ENCODE measurements at places on chromosomes 5 and 9.
A peak's percentile ranks its signal among the peaks of the same experiment; 100 is the strongest.

DNA sequence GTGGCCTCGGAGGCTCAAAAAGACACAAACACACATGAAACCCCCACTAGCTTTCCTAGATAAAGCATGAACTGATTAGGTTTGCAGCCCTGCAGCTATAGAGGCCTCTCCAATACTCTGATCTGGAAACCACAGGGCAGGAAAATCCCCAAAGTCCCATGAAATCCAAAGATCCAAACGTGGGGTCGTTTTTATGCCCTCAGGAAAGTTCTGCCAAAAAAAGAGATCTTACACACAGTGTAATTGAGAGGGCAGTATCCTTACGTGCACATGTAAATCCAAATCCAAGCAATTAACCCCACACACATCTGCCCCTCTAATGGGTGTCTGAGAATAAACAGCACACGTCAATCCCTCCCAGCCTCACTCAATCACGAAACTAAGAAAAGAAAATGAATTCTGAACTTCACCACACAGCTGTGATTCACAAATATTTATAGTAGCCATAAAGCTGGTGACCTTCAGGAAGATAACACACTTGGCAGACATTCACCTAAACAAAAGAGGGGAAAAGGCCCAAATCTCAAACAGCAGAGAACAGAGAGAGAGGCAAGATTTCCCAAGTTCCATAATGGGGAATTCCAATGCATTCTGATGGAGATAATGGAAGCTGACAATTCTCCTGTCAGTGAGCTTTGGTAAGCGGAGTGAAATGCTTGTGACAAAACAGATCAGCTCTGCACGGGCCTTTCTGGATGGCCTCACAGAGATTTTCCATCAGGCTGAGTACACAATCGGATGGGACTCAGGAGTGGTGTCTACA lies 114.2 kb downstream of the SEMA5A start:
- DNase-seq: no peak

DNA sequence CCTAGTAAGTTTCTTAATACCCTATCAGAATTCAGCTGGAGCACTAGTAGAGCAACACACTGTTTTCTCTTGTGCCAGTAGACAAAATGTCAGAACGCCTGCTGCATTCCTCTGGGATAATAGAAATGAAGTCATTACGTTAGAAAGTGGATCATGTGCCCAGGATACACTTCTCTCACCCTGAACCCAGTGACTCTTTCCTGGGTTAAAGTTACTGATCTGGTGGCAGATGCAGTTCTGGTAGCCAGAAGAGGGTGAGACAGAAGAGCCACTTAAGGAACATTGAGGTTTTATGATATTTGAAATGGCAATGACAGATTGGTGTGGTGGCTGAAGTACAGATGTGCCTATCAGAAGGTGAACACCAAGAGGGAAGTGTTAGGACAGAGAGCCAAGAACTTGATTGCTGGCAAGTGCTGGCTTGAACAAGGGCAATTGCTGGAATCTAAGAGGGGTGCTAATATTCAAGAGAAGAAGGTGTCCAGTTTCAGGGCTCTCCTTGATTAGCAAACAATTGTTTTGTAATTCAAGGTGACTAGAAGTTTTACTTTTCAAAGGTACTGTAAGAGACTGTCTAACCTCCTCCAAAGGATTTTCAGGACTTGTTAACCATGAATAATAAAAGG lies 93.7 kb upstream of the ERBIN start:
- no peak for DNase-seq

DNA sequence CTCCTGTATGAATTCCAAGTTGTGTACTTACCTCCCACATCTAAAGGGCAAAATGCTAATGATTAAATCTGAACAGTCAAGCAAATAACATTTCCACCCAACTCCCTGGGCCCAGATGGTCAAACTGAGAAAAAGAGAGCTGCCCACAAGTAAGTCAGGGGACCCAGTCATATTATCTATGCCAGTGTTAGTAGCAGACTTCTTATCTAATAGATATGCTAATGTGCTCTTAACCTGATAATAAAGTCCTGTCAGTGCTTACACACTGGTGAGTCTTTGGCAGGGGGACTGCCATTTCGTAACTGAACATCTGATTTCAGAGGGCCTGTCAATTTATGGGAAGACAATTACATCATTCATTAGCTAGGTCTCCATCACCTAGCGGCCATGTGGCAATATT lies 292.3 kb upstream of the WWC1 start:
- no peak for DNase-seq

- DNase-seq: no peak
Observed at GRCh38 chr9:130493021-130493420, 48.3 kb downstream of the ASS1 start.

GRCh38 chr5:9691261-9691660 lies 61.1 kb upstream of the TAS2R1 start:
- DNase-seq: no peak

- DNase-seq: no peak
Observed at GRCh38 chr9:36823934-36824333, 210.1 kb downstream of the PAX5 start.

GRCh38 chr5:134524826-134525682 lies at the start of gene JADE2:
Gene JADE2 (plus strand): TSS chr5:134525670. CDS start chr5:134535858, 10,188 bp downstream.
- peak; percentile 68 for DNase-seq

GRCh38 chr9:28735738-28736342 lies 1162.6 kb upstream of the C9orf72 start:
- no peak for DNase-seq

DNA sequence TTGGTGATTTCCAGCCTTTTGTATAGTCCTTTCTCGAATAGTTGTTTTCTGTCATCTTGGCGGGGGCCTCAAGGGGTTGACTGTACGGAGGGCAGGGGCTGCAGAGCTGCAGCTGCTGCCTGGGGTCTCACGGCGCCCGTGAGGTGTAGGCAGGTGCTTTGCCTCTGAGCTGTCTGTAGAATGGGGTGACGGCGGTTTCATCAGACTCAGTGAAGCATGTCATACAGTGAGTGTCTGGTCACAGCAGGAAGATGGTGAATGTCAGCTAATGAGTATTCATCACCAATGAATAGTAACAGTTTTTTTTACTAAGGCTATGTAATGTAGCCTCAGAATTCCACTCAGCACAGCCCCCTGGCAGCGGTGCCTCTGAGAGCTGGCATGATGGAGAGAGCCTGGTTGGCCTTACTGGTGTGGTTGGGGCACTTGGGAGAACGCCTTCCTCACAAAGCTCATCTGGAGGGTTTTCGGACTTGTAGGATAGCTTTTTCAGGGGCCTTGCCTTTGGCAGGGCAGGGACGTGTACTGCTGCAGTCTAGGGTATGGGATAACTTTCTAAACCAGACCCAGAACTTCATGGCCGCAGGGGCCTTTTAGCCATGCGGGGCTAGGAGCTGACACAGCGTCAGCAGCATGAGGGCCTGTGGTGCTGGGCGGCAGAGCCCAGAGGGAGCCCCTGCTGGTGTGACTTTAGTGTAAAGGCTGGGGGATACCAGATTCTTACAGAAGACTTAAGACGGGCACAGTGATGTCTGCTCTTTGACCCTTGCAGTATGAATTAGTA lies 15.0 kb downstream of the TENT4A start:
- DNase-seq: no peak

DNA sequence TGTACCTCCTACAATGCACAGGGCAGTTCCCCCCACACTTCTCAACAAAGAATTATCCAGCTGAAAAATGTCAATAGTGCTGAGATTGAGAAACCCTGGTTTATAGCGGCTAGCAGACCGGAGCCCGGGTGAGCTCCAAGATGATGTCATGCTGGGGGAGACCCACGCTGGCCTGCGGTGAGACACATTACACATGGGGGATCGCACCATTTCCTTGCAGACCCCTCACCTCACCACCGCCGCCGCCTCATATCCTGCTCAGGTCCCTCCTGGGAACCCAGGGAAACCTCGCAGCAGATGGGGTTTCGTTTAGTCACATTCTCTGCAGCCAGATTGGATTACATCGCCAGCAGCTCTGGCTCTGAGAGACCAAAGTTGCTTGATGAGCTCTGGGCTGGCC lies 14.7 kb upstream of the TNC start:
- DNase-seq: no peak

DNA sequence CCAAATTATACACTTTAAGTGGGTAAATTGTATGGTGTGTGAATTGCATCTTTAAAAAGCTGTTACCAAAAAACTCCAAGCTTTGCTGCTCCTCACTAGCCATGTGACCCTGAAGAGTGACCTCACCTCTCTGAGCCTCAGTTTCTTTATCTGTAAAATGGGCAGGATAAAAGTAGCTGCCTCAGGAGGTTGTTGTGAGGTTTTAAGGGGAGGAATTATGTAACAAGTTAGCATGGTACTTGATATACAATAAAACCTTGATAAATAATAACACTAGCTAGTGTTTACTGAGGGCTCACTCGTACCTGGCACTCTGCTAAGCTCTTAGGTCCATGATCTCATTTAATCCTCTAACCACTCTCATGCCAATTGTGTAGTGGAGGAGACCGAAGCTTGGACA lies 19.0 kb upstream of the PHF19 start:
- no peak for DNase-seq

DNA sequence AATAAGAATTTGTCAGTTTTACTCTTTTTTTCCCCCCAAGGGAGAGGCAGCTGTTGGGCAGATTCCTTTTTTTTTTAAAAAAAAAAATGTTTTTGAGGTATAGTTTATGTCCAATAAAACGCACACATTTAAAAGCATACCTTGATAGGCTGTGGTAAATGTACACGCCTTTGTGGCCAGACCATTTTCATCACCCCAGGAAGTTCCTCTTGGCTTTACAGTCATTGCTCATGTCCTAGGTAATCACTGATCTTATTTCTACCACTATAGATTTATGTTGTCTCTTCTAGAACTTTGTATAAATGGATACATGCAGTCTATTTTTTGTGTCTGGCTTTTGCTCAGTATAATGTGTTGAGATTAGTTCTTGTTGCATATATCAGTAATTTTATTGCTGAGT lies 9.8 kb downstream of the SUB1 start:
- DNase-seq: no peak

DNA sequence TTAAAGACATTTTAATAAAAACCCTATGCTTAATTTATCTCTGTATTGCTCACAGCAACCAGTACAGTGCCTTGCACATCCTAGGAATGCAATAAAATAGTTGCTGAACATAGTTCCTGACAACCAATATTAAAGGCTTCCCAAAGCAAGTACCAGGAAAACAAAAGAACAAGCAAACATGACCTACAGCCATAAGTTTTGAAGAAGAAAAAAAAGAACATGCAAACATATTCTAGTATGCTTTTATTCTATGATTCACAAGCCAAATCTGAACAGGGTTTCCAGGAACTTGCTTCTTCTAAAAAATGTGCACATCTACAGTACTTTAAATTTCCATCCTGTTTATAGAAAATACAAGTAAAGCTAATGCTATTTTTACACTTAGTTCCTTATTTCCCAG lies 4.5 kb downstream of the CEMIP2 start:
- DNase-seq: no peak

GRCh38 chr9:109935406-109936087 lies 155.5 kb downstream of the PALM2AKAP2 start:
- no peak for DNase-seq

GRCh38 chr5:157690690-157691433 lies 19.5 kb downstream of the C5orf52 start:
- DNase-seq: no peak

DNA sequence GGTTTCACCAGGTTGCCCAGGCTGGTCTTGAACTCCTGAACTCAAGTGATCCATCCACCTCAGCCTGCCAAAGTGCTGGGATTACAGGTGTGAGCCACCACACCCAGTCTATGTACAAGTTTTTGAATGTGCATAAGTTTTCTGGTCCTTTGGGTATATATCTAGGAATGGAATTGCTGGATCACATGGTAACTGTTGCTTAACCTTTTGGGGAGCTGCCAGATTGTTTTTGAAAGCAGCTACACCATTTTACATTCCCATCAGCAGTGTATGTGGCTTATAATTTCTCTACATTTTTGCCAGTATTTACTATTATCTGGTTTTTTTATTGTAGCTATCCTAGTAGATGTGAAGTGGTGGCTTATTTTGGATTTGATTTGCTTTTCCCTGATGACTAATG lies 8.9 kb upstream of the LNPEP start:
- no peak for DNase-seq

GRCh38 chr5:61860978-61861377 lies 445.0 kb upstream of the KIF2A start:
- no peak for DNase-seq

DNA sequence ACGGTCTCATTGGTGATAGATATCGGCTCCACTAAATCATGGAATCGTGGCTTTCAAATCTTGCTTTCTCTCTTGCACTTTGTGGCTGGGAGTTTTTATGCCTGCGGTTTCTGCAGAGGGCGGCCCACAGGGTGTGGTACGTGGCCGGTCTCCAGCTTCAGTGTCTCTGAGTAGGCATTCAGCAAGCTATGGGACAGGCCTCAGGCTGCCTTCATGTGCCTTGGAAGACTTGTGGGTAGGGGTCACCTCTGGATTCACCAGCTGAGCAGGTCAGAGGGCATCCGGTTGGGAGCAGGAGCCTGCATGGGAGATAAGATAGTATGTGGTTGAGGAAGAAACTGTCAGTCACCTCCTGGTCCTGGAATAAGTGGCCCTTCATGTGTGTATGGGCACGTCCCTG lies 47.7 kb downstream of the AMBP start:
- DNase-seq: no peak

GRCh38 chr5:9498541-9499497 lies 47.1 kb downstream of the SEMA5A start:
- no peak for DNase-seq

- DNase-seq: no peak
Observed at GRCh38 chr9:109948453-109948852, 168.5 kb downstream of the PALM2AKAP2 start.

DNA sequence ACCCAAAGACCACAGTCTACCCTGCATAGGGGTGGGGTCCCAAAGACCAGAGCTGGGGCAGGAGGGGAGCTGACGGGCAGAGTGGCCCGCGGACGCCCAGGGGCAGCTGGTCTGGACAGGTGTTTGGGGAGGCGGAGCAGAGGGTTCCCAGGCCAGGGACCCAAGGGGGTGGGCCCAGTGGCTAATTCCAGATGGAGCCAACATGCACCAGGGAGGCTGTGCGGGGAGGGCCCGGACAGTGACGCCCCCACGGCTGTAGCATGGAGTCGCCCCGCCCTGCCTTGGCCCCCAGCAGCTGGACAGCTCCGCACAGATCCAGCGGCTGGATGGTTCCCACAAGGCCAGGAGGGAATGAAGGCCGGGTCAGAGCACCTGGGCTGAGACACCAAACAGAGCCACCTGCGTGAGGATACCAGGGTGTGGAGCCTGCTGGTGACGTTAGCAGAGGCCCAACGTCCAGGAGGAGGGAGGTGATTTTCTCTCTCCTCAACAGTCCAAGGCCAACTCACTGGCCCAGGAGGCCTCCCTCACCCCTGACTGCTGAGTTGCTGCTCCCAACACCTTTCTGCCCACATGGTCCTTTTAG lies 55.3 kb upstream of the EGFL7 start:
- DNase-seq: no peak

DNA sequence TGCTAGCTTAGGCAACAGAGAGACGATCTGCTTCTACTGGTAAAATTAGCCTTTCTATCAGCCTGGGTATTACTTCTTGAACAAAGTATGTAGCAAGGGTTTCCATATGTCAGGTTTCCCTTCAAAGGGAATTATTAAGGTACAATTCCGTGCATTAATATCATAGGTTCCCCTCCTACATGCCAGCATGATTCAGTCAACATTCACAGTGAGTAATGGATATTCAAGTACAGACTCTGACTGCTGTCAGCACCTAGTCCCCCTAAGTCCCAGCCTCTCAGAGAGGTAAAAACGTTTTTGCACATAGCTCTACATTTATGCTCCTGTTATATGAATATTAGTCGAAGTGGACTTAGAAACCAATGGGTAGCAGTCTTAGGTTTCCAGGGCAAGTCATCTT lies 322.4 kb upstream of the CCNG1 start:
- DNase-seq: no peak
